ENCODE measurements at places on chromosomes 12 and 14.

GRCh38 chr12:88600272-88600671, 20.0 kb upstream of the KITLG start:
- DNase-seq, result no peak

GRCh38 chr14:100288382-100289185, 17.7 kb downstream of the SLC25A29 start:
- DNase-seq, result no peak

DNA sequence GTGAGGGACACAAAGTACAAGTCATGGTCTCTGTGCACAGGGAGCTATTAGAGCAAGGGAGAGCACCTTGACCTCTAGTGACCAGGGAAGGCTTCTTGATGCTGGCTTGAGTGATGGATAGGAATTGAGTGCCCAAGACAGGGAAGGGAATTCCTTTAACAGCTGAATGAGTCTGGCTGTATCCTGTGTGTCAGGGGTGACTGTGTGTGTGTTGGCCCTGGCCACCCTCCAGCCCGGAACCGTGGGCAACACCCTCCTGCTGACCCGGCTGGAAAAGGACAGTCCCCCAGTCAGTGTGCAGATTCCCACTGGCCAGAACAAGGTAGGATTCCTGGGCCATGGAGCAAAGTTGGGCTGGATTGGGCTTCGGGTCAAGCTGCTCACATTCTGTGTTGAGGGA, 5.5 kb upstream of the PFDN5 start:
- no peak for DNase-seq

- DNase-seq, result no peak
Measured at GRCh38 chr12:58773986-58774385, 146.3 kb downstream of the LRIG3 start.
